ENCODE measurements at places on chromosomes 11 and 22.
A peak's percentile ranks its signal among the peaks of the same experiment; 100 is the strongest.

DNA sequence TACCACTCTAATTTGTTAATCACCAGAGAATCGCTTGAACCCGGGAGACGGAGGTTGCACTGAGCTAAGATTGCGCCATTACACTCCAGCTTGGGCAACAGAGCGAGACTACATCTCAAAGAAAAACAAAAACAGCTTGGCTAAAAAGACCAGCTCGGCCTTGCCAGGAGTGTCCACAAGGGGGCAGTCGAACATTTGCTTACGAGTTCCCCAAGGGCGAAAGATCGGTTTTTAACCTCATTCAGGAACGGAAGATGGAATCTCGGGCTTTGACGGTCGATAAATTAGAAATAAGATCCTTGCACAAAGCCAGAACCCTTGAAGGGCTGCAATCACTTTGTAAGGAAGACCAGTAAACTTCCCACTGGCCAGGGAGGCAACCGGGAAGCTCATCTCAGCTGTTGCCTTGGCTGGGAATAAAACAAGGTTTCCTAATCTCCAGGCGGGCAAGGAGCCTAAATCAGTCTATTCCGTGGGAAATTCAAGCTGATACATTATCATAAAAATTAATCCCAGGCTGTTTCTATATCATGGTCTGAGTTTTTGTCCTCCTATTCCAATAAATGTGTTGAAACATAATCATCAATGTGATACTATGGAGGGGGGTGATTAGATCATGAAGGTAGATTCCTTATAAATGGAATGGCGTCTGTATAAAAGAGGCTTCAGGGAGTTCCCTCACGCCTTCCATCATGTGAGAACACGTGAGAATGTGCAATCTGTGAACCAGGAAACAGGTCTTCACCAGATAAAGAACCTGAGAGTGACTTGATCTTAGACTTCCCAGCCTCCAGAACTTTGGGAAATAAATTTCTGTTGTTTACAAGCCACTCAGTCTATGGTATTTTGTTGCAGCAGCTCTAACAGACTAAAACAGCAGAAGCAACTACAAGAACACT, 14.9 kb upstream of the SLC29A2 start:
- DNase-seq: peak; percentile 86

- DNase-seq: no peak
These were observed 22.3 kb upstream of the TESMIN start for GRCh38 chr11:68773521-68774193.

- peak; percentile 23 for DNase-seq
These were observed 71.6 kb downstream of the KCNQ1 start for GRCh38 chr11:2516276-2517015.

DNA sequence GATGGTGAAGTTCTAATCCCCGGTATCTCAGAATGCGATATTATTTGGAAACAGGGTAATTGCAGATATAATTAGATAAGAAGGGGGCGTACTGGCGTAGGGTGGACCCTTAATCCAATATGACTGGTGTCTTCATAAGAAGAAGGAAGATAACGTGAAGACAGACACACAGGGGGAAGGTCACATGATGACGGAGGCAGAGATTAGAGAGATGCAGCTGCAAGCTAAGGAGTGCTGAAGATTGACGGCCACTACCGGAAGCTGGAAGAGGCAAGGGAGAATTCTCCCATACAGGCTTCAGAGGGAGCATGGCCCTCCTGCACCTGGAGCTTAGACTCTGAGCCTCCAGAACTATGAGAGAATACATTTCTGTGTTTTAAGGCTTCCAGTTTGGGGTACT, 54.8 kb downstream of the MIAT start:
- DNase-seq: no peak

GRCh38 chr22:38137876-38138687, 27.6 kb upstream of the BAIAP2L2 start:
- no peak for DNase-seq

GRCh38 chr11:45260071-45260470, 26.1 kb downstream of the SYT13 start:
- DNase-seq: no peak

DNA sequence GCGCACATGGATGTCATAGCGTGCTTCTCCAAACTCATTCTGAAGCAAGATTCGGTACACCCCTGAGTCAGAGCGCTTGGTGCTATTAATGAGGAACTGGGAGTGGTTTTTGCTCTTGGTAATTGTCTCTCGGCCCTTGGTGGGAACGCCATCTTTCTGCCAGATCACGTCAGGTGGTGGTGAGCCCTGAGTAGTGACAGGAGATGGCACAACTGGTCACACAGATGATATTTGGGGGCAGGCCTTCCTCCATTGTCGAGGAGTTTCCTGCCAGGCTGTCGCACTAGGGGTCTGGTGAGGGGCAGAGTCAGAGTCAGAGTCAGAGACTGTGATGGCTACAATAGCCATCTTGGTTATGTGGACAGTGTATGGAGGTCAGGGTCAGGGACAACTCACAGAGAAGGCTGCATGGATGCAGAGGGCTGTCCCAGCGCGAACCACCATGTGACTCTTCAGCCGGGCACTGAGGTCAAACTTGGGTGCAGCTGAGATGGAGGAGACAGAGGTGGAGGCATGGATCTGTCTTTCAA, 9.3 kb downstream of the TMEM86A start:
- DNase-seq: no peak

- DNase-seq: no peak
These were observed 901.4 kb upstream of the API5 start for GRCh38 chr11:42410251-42410955.

DNA sequence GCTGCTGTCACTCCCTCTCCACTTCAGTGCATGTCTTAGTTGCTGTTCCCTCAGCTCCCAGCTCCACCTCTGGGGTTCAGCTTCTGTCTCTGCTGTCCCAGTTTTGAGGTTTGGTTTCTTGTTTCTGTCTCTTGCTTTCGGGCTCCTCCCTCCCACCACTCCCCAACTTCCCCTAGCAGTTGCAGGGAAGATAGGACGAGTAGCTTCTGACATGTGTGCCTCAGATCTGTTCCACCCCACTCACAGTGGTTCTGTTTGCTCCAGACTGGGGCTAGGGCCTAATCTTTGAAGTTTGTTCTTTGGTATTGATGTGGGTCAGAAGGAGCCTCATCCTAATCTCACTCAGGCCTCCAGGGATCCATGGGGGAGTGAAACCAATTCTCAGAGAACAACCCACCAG, 2.6 kb upstream of the RRM1 start:
- no peak for DNase-seq

DNA sequence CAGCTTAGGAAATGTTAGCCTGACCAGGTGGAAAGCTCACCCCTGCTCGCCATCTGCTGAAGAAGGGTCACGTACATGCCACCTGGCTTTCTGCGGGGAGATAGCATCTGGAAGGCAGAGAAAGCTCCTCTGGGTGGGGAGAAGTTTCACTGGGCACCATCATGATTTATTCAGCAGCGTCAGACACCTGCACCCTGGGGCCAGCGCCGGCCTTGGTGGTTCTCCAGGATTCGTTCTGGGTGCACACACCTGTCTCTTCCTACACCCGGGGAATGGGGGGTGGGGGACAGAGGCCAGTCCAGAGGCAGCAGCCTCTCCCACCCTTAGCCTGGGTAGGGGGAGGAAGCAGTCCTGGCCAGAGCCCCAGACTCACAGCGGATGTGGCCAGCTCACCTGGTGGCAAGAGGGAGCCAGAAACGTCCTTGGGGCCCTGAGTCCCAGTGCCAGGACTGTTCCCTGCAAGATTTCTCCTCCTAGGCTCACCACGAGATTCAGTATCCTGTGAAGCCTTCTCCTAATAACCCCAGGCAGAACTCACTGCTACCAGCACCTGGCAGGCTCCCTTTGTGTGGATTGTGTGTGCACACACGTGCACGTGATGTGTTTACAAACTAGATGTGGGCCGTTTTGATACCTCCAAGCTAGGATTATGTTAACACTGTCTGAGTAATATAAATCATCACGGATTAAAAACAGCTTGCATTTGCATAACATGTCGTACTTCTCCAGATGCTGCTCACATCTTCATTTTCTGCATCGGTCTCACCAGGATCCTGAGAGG, 17.3 kb upstream of the RASD2 start:
- DNase-seq: no peak

- no peak for DNase-seq
These were observed 19.0 kb downstream of the TRIM5 start for GRCh38 chr11:5665746-5666401.

GRCh38 chr11:63592975-63593395, 21.2 kb downstream of the PLAAT3 start:
- DNase-seq: peak; percentile 65

- no peak for DNase-seq
These were observed 25.7 kb upstream of the SEPTIN5 start for GRCh38 chr22:19688301-19689290.

- no peak for DNase-seq
These were observed 385.1 kb downstream of the BUD13 start for GRCh38 chr11:116387641-116388040.

DNA sequence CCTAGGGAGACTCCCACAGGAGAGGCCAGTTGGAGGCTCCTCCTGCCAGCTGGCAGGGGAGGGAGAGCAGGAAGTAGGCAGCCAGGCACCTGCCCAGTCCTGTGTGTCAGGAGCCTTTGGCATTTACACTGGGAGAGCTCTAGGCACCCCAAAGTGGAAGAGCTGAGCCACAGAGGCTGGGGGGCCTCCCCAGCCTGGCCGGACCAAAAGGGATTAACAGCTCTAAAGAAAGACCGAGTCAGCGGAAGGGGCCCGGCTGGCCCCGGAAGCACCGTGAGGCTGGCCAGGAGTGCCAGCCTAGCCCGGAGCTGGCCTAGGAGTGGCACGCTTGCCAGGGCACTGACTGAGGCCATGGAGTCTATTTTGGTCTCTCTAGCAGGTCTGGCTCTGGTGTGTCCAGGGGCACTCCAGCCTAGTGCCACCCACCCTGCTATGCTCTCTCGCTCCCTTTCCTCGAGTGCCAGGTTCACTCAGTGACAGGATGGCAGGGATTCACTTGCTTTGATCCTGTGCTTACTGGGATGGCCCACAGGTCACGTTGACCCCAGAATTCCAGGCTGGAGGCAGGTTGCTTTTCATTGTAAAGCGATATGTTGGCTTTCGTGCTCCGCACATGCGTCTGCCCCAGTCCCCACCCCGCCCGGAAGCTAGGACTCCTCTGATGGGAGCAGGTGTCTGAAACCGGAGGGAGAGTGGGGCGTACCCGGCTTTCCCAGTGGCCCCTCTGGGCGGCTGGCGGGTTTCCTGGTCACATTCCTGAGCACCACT, 3.3 kb upstream of the KMT5B start:
- no peak for DNase-seq

DNA sequence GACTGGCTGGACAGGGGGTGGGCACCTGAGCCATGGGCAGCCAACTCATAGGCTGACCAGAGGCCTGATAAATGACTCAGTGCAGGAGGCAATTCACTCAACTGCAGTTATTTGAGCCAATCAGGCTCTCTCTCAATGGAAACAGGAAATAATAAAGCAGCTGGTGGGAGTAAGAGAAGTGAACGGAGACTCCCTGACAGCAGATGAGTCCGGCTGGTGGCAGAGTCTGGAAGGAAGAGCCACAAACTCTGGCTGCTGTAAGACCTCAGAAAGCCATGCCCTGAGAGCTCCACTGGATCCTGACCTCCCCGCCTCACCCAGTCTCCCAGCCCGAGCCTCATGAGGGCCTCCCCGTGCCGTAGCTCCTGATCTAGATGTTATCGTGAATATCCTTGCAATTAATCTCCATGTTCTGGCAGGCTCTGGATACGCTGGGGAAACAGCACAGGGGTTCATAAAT, 69.8 kb downstream of the TRIM29 start:
- no peak for DNase-seq

Measured in dorsolateral prefrontal cortex (tissue), 122 donors.